ENCODE measurements at places on chromosomes 1 and 21. TPM values are rescaled to one million over a fixed set of nuclear protein-coding genes. Genes with fewer than 3 reads are reported as not detected.
A peak's percentile ranks its signal among the peaks of the same experiment; 100 is the strongest.

DNA sequence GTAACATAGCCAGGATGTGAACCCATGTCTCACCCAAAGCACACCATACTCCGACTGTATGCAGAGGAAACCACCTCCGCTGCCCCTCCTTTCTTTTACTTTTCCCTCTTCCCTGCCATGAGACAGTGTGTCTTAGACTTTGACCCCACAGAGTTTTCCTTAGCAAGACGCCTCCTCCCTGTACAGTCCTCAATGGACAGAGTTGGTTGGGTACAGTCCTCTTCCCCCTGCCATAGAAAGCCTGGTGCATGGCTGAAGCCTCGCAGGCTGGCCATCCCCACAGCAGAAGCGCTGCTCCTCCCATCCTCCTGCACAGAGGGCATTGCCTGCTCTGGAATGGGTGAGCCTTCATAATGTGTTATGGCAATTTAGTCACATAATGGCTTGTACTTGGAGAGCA lies 127.9 kb downstream of the PLPP3 start:
- no peak for DNase-seq

The C1QTNF12 gene
- 2.8 TPM for total RNA-seq

DNA sequence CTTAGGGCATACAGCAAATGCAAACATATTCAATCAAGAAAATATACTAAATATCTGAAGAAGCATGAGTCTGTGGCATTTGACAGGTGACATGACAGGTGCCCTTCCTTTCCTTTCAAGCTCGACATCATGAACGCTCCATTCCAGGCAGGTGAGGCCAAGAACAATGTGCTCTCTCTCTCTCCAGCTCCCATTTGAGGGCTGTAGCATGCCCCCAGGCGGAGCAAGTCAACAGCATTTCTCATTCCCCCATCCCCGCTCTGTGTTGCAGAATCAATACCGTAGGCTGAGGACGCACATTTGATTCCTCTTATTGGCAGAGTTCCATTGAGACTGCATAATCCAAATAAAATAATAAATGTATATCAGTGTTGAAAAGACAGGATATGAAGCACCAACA lies 24.6 kb upstream of the PLPPR4 start:
- DNase-seq = no peak

- no peak for DNase-seq
Observed at GRCh38 chr1:119549719-119550132, 42.7 kb downstream of the HSD3B1 start.

The LCE2A gene
- not detected for total RNA-seq

The CNR2 gene
- total RNA-seq = 2.1 TPM

The KRTAP13-2 gene
- not detected for total RNA-seq

GRCh38 chr1:158930504-158930903 lies 848 bp upstream of the PYHIN1 start:
- peak; percentile 47 for DNase-seq

DNA sequence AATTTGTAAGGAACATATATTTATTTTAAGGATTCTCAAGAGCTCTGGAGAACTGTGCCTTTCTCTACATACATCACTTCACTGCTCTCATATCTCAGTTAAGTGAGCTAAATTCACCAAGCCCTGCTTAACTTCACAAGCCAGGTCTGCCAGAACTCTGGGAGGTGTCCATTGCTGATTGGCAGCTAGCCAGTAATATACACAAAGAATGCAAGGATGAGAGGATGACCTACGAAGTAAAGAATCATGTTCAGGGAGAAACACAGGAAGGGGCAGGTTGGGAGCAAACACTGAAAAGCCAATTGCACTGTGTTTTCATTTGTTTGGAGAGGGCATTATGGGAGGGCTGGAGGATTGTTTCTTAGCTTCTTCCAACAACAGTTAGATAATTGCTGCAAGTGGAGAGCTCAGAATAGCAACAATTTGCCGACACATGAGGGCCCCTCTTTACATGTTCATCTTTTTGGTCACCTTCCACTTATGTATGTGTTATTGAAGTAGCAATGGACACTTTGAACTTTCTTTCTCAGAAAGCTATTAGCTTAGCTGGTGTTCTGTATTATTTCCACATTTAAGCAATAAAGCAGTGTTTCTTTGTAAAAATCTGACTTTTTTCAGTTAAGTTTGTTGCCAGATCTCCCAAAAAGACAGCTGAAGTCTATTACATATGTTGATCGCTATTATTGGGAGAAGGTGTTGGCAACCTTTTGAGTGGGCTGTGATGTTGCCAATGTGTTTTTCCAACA lies 254.8 kb downstream of the LTN1 start:
- no peak for DNase-seq

DNA sequence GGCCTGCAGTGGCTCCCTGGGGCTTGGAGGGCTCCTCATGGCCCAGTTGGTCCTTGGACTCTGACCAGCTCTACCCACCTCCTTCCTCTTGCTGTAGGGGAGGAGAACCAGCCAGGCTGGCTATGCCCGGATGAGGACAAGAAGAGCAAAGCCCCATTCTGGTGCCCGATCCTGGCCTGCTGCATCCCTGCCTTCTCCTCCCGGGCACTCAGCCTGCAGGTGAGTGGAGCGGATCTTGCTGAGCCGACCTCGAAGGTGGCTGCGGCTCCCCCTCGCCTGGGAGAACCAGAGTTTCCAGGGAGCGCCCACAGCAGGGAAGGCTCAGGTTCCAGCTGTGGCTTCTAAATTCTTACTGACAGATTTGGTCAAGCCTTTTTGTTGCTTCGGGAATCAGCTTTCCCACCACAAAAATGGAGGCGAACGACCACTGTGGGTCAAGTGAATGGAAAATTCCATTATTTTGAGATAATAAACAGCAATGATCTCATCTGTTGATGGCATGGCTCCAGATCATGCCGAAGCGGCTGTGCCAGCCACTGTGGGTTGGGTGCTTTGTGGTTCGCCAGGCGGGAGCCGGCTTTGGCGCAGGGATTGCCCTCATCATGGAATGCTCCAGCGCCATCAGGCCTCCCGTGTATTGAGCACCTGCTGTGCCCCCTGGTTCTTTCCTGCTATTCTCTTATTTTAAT lies 106.5 kb upstream of the ACTL8 start:
- no peak for DNase-seq

- DNase-seq = no peak
Observed at GRCh38 chr1:87089823-87090222, 175.4 kb downstream of the HS2ST1 start.

DNA sequence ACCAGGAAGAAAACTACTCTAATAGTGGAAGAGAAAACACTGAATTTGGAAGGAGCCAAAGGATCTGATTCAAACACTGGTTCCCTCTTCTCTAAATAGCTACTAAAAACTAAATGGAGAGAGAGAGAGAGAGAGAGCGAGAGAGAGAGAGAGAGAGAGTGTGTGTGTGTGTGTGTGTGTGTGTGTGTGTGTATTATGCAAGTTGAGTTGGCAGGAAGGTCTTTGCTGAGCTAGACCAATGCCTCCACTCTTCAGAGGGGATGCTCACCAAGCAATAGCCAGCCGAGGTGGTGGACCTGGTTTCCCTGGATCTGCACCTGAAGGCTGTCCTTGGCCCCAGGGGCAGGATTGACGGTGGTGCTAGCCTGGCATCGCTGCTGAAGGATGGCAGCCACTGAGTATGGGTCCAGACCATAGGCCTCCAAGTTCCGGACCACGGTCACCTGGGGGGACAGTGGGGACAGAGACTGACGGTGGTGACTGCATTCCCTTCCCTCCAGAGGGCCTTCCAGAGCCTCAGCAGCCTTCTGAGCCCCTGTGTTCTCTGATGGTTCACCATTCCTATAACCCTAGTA lies 18.8 kb downstream of the EIF2D start:
- DNase-seq = no peak

The CFAP126 gene
- not detected for total RNA-seq

- DNase-seq = no peak
Observed at GRCh38 chr1:35369922-35370671, 101.6 kb downstream of the ZMYM4 start.

DNA sequence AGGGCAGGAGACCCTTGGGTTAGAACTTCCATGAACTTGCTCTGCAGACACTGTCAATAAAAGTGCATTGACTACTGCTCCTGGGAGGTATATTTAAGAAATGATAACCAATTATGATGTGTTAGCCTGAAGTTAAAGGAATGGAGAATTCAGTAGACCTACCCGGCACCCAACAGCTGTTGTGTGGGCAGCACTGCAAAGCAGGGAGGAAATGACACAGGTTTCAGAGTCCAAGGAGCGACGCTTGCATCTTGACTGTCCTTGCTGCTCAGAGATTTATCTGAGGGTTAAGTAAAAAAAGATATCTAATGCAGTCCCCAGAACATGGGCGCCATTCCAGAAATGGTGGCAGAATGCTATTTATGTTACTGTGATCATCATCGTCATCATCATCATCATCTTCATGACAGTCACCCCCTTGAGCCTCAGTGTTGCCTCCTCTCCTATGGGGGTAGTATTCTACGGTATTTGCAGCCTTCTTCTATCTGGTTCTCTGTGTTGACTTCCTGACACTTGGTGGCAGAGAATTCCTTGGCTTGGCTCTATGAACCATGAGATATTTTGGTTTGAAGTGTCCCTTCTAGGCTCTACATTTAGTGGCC lies 225.9 kb downstream of the KAZN start:
- DNase-seq = no peak

DNA sequence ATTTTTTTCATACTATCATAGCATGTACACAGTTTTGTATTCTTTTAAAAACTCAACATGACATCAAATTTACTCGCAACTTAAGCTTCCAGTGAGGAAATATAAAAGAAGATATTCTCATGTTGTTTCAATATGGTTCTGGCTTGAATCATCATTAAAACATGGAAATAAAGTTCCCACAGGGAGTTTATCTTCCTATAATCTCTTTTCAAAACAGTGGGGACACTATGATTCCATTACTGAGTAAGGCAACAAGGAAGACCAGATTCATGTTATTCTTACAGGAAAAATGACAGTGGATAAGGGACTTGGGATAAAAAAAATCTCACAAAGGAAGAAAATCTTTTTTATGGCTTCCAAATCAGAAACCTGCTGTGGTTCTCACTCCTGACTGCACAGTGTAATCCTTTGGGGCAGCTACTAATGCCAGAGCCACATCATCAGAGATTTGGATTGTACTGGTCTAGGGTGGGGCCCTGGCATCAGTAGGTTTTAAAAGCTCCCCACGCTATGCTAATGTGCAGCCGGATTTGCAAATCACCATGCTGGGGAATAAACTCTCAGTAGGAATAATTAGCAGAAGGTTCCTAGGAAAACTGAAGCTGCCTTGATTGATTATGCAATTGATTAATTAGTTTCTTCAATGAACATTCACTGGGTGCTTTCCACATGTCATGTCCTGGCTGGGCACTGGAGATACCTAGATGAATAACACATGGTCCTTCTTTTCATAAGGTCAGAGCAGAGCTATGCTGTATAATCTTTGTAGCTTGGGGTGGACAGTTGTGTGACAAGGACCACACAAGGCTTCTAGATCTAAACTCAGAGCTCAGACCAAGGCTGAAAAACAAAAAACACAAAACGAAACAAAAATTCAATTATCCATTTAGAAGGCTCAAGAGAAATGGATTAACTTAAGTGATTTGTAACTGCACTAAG lies 71.1 kb upstream of the C8B start:
- no peak for DNase-seq

The HSD3B2 gene
- 1.1 TPM for total RNA-seq

DNA sequence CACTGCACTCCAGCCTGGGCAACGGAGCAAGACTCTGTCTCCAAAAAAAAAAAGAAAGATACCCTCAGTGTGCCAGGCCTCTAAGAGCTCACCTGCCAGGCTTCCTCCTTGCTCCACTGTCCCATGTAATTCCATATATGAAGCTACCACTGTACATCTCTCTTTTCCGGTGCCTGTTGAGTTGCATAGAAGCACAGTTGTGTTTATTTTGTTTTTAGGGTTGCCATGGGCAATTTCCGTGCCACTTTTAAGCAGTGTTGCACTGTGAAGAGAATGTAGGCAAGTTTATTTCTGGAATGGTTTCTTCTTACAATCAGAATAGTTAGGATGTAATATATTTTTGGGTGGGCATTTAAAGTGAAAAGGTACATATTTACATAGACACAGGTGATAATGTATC lies 23.3 kb downstream of the MR1 start:
- no peak for DNase-seq

The SYT14 gene
- total RNA-seq = not detected

The REN gene
- not detected for total RNA-seq

The CFHR2 gene
- total RNA-seq = not detected

GRCh38 chr1:86500714-86501113 lies 32.0 kb downstream of the CLCA1 start:
- no peak for DNase-seq

DNA sequence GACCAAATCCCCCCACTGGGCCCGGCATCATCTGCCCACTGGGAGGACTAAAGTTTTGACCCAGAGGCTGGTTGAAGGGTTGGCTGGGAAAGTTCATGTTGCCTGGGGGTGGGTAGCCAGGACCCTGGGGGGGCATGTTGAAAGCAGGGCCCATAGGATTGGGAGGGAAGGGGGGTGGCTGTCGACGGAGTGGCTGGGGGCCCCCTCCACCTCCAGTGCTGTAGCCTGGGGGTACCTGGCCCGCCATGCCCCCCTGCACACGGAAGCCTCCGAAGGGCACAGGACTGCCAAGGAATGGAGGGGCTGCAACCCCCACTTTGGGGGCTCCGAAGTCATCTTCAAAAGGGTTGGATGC lies 2.2 kb downstream of the PYGO2 start:
- no peak for DNase-seq

DNA sequence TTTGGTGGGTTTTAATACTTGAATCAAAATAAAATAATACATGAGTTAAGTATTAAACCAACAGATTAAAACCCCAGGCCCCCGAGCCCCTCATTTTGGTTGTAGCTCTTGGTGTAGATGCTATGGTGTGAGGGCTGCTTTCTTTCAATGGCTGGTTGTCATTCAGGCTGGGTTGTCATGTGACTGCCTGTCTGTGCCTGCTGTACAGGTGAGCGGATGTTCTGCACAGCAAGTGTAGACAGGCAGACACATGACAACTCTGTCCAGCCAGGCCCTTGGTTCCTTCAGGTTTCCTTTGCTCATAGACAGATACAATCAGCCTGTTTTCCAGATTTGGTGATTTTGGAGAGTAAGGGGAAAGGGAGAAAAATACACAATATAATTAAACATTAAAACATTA lies 281.9 kb upstream of the C1orf105 start:
- no peak for DNase-seq

- no peak for DNase-seq
Observed at GRCh38 chr1:117609471-117609911, 3.6 kb downstream of the TENT5C start.

The FAM167B gene
- 1.0 TPM for total RNA-seq

The CD1E gene
- not detected for total RNA-seq

The GIPC2 gene
- 0.18 TPM for total RNA-seq

DNA sequence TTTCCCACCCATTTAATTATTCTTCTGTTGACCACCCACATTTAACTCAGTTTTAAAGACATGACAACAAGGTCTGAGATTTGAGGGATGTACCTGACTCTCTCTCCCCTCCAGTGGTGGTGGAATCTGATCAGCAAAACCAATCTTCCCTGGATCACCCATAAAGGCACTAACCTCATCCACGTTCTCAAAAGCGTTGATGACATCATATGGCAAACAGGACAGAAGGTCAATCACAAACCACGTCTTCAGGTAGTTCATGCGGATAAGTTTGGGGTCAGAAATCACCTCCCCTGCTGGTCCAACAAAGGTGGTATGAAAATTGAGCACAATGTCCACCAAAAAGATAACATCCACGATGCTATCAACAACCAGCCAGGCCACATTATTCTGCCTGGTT lies 115.3 kb downstream of the KCNH1 start:
- no peak for DNase-seq

GRCh38 chr1:230377851-230378250 lies 48.3 kb downstream of the PGBD5 start:
- no peak for DNase-seq

All from T-cell (primary cell).